ENCODE measurements at places on chromosomes 7 and 10.

GRCh38 chr10:105037022-105037421 is 395.9 kb downstream of the SORCS3 start:
- no peak for DNase-seq

GRCh38 chr10:12588091-12588860 is 238.9 kb downstream of the CAMK1D start:
- DNase-seq = no peak

DNA sequence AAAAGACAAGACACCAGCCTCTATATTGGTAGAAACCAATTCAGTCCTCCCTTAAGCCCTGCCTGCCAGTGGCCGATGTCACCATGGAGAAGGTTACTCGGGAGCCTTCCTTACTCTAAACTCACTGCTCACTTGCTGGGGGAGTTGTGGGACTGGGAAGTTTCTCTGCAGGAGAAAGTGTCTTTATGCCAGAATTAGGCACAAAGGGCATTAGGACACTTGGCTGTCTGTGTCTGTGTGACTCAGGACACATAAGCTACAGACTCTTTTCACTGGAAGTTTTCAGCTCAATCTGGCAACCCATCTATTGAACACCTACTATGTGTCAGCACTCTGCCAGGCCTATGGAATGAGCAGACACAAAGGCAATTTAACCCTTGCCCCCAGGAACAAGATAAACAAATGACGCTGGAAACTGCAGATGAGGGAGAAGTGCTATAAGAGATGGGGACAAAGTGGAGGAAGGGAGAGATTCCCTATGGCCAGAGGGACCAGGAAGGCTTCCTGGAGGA is 49.5 kb upstream of the CACUL1 start:
- no peak for DNase-seq

DNA sequence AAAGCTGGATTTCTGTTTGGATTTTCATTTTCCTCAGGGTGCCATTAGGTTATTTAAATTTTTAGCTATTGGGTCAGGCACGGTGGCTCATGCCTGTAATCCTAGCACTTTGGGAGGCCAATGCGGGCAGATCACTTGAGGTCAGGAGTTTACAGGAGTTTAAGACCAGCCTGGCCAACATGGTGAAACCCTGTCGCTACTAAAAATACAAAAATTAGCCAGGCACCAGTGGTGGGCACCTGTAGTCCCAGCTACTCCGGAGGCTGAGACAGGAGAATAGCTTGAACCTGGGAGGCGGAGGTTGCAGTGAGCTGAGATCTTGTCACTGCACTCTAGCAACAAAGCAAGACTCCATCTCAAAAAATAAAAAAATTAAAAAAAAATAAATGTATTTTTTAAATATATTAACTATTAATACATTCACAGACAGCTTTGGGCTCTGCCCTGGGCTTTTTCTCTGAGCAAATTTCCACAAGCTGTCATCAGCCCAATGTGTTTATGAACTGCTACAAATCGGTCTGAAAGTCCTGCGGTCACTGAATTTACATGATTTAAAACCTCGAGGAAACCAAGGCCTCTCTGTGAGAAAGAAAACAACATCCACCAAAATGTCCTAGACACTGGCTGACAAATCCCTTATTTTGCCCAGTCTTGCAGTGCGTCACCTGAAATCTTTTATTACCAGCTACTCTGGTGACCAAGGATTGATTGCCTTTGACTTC is 19.2 kb upstream of the PLEKHS1 start:
- DNase-seq = no peak

- DNase-seq = no peak
These were observed 6.4 kb downstream of the ATE1 start for GRCh38 chr10:121921238-121921931.

DNA sequence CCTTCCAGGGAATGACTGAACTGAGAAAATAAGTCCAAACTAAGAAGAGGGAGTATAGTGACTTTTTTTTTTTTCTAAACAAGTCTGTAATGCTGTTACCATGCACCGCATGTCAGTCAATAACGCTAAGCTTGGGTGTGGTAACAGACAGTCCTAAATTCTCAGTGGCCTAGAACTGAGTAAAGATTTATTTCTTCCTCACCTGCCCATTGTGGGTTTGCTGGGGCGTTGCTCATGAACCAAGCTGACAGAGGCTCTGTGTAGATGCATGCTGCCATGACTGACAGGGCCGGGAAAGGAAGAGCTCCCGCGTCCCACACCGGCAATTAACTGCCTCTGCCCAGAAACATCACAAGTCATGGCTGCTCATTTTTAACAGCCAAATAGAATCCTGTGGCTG is 25.5 kb upstream of the PRKG1 start:
- no peak for DNase-seq
